Progenitor cell of endocrine pancreas (in vitro differentiated cells): ENCODE measurements at places on chromosomes 6 and 20. TPM values are rescaled to one million over a fixed set of nuclear protein-coding genes. Genes with fewer than 3 reads are reported as not detected.

- H3K27ac ChIP-seq: no peak overlapping the region
- H3K4me3 ChIP-seq: no peak overlapping the region
- H3K36me3 ChIP-seq: no peaks in the 10 kb centered on the region
- no peaks in the 10 kb centered on the region for H3K4me1 ChIP-seq
- DNase-seq: no peak
- H3K27me3 ChIP-seq: no peaks in the 10 kb centered on the region
These were observed 248.7 kb downstream of the C6orf118 start for GRCh38 chr6:165060720-165061119.

The TSPO2 gene
- total RNA-seq: not detected in 2 replicates

- DNase-seq: no peak
- H3K36me3 ChIP-seq: no peaks in the 10 kb centered on the region
- H3K27ac ChIP-seq: no peak overlapping the region
- H3K4me3 ChIP-seq: no peak overlapping the region
- no peaks in the 10 kb centered on the region for H3K4me1 ChIP-seq
These were observed 424.7 kb downstream of the MMUT start for GRCh38 chr6:49038294-49038822.

DNA sequence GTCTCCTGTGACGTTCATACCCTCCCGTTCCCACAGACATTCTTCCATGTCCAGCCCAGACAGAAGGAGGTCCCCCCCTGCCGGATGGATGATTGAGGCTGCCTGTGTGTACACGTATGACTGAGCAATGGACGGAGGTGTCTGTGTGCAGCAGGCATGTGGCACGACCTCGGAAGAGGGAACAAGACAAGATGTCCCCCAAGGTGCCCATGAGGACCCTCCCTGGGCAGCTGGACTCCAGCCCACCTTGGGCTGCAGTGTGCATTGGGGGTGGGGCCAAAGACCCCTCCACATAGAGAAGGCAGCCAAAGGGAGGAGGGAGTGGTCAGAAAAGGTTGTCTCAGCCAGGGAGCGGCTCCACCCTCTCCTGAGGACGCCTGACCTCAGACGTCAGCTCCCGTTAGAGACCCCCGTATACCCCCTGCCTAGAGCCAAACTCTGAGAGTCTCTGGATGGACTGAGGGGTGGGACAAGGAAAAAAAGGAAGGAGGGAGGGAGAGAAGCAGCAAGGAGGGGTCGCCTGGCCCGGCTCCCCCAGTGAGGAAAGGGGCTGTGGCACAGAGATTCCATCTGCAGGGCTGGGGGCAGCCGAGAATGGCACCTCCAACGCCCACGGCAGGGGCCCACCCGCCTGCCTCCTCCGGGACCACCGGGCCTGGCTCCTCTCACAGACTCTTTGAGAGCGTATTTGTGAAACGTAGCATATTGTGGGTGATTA lies 92.9 kb upstream of the BHLHE23 start:
- DNase-seq: no peak
- no peaks in the 10 kb centered on the region for H3K36me3 ChIP-seq
- no peak overlapping the region for H3K27ac ChIP-seq
- peaks cover 36% of the 10 kb centered on the region for H3K27me3 ChIP-seq
- H3K4me3 ChIP-seq: no peak overlapping the region
- peaks cover 1% of the 10 kb centered on the region for H3K4me1 ChIP-seq

GRCh38 chr20:24676978-24677370 lies 207.5 kb downstream of the SYNDIG1 start:
- no peak overlapping the region for H3K27ac ChIP-seq
- peaks cover 16% of the 10 kb centered on the region for H3K4me1 ChIP-seq
- DNase-seq: no peak
- H3K36me3 ChIP-seq: no peaks in the 10 kb centered on the region
- H3K27me3 ChIP-seq: peaks cover 3% of the 10 kb centered on the region
- no peak overlapping the region for H3K4me3 ChIP-seq

The CTAGE9 gene
- not detected in 2 replicates for total RNA-seq
